SK-N-DZ (cell line): ENCODE measurements at places on chromosomes 13 and 19.

GRCh38 chr19:55461974-55462626, 658 bp upstream of the ISOC2 start:
- DNase-seq: no peak

- no peak for DNase-seq
Observed at GRCh38 chr19:50239921-50240590, 36.6 kb downstream of the MYH14 start.

DNA sequence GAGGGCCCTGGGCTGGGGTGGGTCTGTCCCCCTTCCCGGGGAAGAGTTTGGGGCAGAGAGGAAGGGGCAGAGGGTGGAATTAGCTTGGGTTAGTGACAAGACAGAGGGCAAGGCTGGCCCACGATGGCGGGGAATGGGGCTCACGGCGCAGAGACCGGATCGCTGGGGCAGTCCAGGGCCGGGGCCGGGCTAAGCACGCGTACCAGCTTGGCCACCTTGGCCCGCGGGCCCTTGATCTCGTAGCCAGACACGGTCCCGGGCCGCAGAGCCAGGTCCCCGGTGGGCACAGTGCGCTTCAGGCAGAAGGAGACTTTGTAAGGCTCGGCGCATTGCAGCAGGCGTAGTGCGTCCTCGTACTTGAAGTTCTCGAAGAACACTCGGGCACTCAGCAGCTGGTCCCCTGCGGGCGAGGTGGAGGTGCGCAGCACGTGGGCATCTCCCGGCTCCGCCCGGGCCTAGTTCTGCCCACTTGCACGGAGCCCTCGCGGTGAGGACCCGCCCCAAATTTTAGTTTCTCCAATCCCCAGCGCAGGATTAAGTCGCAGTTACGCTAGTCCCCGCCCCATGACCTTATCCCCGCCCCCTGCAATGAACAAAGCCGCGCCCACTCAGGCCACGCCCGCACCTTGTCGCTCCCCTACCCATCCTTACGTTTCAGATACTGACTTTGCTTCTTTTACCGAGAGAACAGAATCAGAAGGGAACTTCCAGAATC, 8.6 kb upstream of the HIPK4 start:
- DNase-seq: peak; percentile 65

GRCh38 chr13:46321494-46322225, 65.4 kb downstream of the RUBCNL start:
- DNase-seq: peak; percentile 78

DNA sequence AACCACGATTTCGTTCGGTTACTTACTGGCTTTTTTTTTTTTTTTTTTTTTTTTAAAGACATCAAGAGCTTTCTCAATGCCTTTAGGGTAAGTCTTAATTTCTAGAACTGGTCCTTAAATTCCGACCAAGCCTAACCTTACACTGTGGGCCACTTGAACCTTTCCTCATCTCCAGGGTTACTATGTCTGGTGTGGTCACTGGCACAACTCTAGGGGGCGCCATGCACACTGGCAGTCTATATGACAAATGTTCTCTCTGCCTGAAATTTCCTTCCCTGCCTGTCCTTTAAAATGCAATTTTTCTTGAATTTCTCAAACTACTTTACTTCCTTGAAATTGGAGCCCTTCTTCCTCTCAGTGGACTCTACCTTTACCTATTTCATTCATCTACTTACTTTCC, 227.4 kb downstream of the KLF5 start:
- DNase-seq: no peak
